BJ (cell line): ENCODE measurements at places on chromosomes 3 and 15. TPM values are rescaled to one million over a fixed set of nuclear protein-coding genes. Genes with fewer than 3 reads are reported as not detected.

The TM4SF18 gene
- polyA plus RNA-seq, result 0.11 and 0.29 TPM in 2 replicates

The HTR3E gene
- not detected in 2 replicates for polyA plus RNA-seq

DNA sequence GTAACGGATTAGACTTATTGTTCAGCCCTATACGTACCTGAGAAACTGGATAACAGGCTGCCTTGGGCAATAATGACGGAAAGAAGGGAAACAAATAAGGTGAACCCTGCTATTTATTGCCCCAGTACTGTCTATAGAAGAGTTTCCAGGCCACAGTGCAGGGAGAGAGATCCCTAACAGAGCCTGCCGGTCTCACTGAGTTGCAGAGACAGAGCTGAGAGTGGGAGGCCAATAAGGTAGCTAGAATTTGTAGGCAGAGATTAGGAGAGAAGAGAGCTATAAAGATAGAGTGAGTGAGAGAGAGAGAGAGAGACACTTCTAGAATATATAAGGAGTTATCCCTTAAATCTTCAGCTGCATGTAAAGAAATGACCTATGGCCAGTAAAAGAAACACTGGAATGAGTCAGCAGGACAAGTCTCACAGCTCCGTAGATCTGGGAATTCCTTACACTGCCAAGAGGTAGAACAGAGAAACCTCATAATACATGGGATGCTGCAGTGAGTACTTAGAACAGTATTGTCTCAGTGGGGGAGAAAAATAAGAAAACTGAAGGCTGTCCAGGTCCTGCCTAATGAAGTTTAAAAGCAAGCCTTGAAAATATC is 51.8 kb downstream of the ST3GAL6 start:
- no peak for DNase-seq

- DNase-seq, result no peak
Measured at GRCh38 chr3:43489930-43490329, 131.9 kb downstream of the ANO10 start.
